ENCODE measurements at places on chromosomes 1 and 21. TPM values are rescaled to one million over a fixed set of nuclear protein-coding genes. Genes with fewer than 3 reads are reported as not detected.

PSMD4 gene
- total RNA-seq, result 243 TPM

RIIAD1 gene
- not detected for total RNA-seq

DNASE2B gene
- not detected for total RNA-seq

GLMN gene
- 8.5 TPM for total RNA-seq

All from uterine smooth muscle cell (primary cell).